ENCODE measurements at places on chromosomes 5 and 9.

- DNase-seq: peak; percentile 70
These were observed 52.3 kb downstream of the PSD2 start for GRCh38 chr5:139847790-139848507.

- no peak for DNase-seq
These were observed 253.9 kb downstream of the SPATA31D1 start for GRCh38 chr9:82242285-82242963.

DNA sequence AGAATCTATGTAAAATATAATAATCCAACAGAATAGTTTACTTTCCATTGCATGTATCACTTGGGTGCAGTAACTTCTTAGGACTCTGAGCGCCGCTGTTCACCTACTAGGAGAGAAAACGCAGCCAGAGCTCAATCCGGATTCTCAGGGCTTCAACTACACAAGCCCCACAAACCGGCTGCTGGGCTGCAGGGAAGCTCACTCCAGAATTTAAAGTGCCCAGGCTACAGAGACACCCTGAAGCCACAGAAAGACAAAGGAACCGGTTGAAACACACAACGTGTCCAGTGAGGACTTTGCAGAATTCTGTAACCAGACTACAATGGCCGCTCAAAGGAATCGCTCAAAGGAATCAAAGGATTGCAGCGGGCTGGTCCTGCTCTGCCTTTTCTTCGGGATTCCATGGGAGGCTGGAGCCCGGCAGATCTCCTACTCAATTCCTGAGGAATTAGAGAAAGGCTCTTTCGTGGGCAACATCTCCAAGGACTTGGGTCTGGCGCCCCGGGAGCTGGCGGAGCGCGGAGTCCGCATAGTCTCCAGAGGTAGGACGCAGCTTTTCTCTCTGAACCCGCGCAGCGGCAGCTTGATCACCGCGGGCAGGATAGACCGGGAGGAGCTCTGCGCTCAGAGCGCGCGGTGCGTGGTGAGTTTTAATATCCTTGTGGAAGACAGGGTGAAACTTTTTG, at the start of gene PCDHGA10:
TSS of gene PCDHGA10 (plus strand) at position 134 of the 686 bp plus-strand sequence. CDS start at position 323, 189 bp downstream.
- DNase-seq: no peak

DNA sequence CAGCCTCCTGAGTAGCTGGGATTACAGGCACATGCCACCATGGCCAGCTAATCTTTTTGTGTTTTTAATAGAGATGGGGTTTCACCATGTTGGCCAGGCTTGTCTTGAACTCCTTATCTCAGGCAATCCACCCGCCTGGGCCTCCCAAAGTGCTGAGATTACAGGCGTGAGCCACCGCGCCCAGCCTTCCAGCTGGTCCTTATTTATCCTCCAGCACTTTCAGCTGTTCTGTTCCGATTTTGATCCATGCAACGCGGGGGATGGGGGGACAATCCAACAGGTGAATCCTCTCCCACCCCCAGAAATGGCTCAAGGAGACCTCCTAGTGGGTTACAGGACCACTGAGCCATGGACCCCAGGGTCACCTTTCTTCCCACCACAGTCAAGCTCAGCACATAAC, 14.7 kb upstream of the CDKN2AIPNL start:
- DNase-seq: no peak

- no peak for DNase-seq
These were observed 11.6 kb downstream of the RAI14 start for GRCh38 chr5:34667705-34668104.

DNA sequence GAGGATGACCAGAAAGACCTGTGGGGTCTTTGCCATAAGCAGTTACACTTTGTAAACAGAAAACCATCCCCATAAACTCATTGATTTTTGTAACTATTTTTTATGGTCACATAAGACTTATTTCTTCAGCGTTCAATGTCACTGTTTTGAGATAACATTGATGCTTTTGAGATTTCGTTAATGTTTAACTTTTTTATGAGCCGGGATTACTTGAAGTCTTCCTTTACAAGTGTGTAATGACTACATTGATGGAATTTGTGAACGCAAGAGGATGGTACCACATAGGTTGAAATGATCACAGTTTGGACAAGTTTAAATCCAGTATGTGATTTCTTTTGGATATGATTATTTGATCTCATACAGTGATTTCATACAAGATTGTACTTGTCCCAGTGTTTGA, 1.8 kb downstream of the SLC12A2 start:
- no peak for DNase-seq

DNA sequence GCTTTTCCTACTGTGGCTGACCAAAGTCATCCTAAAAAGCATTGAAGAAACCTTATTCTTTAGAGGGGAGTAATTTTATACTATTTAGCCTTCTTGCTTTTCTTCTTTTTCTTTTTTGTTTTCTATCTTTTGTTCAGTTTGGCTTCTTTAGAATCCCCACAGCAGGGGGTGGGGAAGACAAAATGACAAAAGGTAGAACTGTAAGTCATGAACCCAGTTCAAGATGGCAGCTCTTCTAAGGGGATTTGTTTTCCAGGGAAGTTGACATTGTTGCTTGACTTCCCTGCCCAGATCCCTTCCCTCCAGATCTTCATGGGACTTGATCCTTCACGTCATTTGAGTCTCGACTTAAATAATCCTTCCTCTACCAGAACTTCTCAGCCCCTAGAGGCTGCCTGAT, 692.4 kb upstream of the DMAC1 start:
- no peak for DNase-seq

DNA sequence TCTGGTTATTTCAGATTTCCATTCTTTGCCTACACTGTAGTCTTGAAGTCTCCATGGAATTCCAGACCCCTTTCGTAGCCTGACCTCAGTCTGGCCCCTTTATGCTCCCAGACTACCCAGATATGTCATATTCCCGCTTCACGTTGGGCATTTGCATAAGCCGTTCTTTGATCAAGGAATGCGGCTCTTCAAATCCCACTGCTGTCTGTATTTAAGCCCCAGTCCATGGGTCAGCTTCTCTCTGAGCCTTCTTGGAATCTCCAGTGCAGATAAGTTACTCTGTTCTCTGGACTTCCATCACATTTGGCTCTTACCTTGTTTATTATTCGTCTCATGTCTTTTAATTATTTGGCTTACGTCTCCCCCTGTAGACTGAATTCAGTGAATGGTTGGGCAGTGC, 97.4 kb downstream of the PARP8 start:
- DNase-seq: no peak

DNA sequence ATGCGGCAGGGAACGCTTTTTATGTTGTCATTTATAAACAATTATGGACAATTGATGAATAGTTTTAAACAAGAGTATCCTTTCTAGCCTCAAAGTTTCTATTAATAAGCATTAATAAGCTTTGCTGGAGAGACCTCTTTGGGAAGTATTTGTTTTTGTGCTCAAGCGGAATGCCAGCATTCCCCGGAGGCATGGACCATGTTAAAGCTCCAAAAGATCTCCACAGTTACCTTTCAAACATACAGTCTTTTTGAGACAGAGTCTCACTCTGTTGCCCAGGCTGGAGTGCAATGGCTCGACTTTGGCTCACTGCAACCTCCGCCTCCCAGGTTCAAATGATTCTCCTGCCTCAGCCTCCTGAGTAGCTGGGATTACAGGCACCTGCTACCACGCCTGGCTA, 9.6 kb downstream of the MSANTD3 start:
- no peak for DNase-seq

GRCh38 chr9:28820741-28821140, 1247.5 kb upstream of the C9orf72 start:
- no peak for DNase-seq

DNA sequence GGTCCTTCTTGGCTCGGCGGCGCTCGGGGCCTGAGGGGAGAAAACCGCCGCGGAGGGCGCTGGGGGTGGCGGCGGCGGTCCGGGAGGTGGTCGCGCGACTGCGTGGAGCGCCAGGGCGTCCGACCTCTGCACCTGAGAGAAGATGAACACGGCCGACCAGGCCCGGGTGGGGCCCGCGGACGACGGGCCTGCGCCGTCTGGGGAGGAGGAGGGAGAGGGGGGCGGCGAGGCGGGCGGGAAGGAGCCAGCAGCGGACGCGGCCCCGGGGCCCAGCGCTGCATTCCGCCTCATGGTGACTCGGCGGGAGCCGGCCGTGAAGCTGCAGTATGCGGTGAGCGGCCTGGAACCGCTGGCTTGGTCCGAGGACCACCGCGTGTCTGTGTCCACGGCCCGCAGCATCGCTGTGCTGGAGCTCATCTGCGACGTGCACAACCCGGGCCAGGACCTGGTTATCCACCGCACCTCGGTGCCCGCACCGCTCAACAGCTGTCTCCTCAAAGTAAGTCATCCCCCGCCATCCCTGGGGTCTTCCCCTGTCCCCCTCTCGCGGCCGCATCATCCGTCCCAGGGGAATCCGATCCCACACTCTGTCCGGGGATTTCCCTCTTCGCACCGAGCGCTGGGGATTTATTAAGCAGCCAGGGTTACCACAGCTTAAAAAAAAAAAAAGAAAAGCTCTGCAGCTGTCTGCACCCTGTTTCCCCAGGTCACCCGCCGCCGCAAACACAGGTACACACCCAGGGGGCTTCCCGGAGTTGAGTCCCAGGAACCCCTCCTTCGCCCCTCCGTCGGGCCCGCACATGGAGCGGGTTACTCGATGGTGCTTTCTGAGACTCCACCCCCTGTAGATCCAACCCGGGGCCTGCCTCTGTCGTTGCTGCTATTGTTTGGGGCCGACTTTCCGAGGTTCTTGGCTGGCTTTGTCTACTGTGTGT, at the start of gene GTF3C4:
TSS of gene GTF3C4 (plus strand) at position 8 of the 935 bp plus-strand sequence. CDS start at position 143, 135 bp downstream.
- DNase-seq: peak; percentile 13

- no peak for DNase-seq
These were observed 23.2 kb downstream of the AHRR start for GRCh38 chr5:344668-345067.

DNA sequence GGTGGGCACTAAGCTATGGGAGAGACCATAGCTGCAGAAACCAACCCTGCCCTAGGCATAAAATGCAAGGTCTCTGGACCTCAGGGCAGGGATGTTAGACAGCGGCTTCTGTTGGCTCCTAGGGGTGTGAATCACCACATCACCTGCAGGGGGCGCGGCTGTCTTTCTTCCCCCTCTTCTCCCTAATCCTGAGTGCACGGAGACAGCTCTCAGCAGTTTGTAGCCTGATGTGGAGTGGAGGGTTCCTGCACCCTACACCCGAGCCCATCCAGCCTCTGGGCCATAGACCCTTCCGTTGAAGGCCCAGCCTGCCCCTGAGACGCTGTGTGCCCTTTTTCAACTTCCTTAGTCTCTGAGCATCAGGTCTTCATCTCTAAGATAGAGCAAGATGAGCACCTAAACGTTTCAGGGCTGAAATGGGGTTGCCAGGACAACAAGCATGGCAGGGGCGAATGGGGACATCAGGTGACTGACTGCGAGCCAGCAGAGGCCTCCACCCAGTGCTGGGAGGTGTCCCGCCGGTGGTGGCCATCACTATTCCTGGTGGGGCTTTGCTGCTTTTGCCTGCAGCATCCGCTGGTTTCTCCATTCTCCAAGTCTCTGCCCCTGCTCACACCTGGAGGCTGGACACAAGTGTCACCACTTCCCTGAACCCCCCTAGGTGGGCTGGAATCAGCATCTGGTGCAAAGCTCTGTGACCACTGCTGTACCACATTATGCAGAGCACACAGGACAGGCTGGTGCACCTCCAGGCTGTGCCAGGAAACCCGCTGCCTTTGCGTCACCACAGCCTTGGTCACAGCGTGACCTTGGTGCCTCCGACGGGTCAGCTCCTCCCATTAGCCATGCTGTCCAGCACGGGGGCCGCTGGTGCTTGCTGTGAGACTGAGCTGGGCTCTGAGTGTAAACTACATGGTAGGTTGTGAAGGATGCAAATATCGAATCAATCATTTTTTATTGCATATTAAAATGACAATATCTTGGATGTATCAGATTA, 2.5 kb upstream of the SEC16A start:
- DNase-seq: peak; percentile 91

Measured in head of caudate nucleus (tissue), 42 donors.